ENCODE measurements at places on chromosomes 6 and 20.

- no peak for DNase-seq
Measured at GRCh38 chr6:8041913-8042583, 22.1 kb downstream of the BLOC1S5 start.

DNA sequence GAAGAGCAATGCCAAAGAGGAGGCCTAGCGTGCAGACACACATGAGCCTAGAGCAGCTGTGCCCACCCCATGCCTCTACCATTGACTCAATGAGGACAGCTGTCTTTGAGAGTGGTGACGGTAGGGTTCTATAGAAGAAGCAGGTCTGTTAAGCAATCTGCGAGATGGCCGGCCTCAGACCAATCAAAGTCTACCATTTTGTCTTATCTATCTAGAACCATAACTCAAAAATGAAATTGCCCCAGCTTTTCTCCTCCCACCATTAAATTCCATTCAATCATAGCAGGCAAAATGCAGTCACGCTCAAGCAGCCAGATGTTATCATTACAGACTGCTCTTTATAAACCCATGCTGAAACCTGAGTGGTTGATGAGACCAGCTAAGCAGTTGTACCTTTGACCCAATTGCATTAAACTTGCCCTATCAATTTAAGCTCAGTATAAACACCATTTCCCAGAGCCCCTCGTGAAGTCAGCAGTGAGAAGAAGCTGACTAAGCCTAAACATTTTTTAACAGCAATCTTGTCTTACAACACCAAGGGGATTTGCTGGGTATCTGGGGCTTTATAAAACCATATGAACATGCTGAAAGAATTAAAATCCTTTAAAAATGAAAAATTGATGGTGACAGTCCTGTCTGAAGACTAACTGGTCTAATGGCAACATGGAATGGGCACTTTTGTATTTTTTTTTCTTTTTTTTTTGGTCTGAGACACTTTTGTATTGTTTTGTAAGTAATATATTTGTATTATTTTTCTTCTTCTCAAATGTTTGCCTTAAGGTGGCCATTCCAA lies 57.5 kb downstream of the FOXC1 start:
- no peak for DNase-seq

- DNase-seq = no peak
Measured at GRCh38 chr20:43988867-43989266, 74.2 kb downstream of the TOX2 start.

- DNase-seq = no peak
Measured at GRCh38 chr6:155380666-155381332, 66.5 kb upstream of the TFB1M start.

DNA sequence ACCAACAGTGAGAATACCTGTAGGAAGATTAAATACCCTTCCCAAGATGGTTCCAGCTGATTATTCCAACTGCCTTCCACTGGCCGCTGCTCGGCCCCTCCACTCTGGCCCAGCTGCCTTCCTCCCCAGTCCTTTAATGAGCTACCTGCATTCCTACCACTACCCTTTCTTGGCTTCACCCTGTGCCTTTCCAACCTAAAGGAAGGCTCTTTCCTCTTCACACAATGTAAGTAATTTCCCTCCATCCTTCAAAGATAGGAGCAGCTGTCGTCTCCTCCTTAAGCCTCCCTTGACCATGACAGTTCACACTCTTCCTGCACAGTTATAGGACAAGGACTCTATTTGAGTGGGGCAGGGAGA lies 16.2 kb upstream of the SNX9 start:
- DNase-seq = no peak

DNA sequence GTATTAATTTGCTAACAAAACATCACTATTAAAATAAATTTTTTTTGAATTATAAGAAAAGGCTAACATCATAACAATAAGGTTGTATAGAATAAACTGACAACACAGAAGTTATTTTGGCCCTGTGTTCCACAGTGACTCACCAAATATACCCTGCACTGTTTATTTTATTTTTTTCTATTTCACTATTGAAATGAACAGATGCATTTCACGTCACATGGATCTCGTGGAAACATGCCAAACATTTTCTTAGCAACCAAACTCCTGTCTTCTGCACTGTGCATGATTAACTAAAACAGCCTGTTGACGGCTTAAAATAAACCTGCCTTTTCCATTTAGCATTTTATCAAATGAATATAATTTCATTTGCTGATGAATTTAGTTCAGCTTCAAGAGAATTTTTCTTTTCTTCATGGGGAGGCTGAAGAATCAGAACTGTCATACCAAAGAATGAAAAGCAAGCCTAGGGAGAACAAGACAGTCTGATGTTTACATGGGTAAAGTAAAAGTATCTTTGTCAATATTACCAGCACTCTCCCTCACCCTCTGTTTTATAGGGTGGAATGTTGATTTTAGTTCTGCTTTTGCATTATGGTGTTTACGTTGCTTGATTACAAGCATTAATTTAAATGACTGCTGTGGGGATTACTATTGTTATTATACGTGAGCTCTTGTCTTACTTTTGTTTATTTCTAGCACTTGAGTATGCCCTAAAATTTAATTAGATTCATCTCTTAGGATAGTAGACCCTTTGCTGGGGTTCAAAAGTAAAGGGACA lies 115.3 kb downstream of the LCA5 start:
- peak; percentile 94 for DNase-seq

DNA sequence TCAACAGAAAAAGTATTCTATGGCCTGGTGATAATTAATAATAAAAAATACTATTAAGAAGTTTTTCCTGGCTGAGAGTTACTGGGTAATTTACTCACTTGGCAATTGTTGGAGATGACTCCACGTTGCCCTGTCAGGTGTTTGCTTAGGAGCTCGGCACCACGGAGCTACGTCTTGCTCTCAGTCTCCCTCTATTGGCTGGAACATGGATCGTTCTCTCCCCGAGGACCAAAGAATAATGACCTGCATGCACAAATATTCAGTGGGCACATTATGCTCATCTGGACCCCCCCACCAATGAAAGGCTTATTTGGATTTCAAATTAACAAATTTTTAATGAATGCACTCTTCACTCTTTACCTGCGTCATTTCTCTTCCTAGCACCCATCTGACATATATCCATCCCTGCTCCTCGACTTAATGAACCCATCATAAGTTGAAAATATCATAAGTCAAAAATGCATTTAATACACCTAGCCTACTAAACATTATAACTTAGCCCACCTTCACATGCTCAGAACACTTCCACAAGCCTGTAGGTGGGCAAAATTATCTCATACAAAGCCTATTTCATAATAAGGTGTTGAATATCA lies 71.0 kb upstream of the CD83 start:
- DNase-seq = no peak

- DNase-seq = no peak
Measured at GRCh38 chr6:37048851-37049757, 43.6 kb downstream of the FGD2 start.

DNA sequence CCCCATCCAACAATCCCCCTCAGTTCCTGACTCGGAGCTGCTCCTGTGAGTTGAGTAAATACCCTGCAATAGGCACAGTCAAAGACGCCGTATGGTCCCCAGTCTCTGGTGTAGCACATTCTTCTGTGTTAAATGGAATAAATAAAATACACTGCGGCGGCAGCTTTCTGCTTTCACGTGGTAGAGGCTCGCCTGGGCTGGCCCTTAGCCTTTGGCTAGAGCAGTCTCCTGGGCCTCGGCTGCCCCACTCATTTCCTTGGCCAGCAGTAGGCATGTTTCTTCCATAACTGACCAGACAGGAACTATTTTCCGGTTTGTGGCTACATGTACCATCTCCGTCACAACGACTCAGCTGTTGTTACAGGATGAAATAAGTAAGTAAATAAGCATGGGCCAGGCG lies 20.7 kb downstream of the SERPINB6 start:
- no peak for DNase-seq

DNA sequence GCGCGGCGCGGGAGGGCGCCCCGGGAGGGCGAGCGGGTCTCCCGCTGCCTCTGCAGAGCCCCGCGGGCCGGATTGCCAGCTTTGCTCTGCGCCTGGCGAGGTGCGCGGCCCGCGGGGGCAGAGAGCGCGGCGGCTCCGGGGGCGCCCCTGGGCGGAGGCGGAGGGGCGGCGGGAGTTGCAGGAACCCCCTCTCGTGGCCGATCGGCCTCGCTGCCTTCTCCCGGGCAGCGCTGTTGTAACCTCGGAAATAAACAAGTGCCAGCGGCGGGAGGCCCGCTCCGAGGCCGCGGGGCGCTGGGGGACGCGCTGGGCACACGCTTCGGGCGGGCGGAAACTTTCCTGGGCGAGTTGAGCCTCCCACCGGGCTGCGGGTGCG lies 1.2 kb downstream of the CDH4 start:
- no peak for DNase-seq

GRCh38 chr6:128499079-128499731 lies 21.2 kb downstream of the PTPRK start:
- DNase-seq = no peak

DNA sequence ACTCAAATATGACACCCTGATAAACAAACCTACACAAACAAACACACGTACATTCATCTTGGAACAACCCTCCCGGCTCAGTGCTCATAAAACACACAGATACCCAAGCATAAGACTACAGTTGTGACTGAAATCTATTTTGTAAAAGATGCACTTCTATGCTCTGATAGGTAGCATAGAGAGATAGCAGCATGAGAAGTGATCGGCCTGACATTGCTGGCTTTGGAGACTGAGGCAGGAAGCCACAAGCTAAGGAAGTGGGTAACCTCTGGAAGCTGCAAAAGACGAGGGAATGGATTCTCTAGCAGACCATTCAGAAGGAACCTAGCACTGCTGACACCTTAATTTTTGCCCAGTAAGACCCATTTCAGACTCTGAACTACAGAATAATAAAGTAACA lies 1.6 kb upstream of the RNF39 start:
- no peak for DNase-seq

- no peak for DNase-seq
Measured at GRCh38 chr6:37915463-37915862, 95.9 kb downstream of the ZFAND3 start.

DNA sequence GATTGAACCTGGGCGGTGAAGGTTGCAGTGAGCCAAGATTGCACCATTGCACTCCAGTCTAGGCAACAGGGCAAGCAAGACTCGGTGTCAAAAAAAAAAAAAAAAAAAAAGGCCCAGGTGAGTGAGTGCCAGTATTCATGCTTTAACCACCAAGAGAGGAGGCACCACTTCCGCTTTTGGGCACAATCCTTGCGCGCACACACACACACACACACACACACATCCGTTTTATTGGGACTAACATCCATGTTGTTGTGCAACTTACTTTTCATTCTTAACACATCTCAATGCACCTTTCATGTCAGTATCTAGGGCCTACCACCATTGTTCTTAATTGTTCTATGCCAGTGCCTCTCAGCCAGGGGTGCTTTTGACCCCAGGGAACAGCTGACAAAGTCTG lies 263.0 kb downstream of the CDC5L start:
- no peak for DNase-seq

GRCh38 chr20:58751979-58752378 lies 59.4 kb downstream of the NPEPL1 start:
- no peak for DNase-seq

- DNase-seq = no peak
Measured at GRCh38 chr6:125808060-125808459, 17.3 kb downstream of the NCOA7 start.

DNA sequence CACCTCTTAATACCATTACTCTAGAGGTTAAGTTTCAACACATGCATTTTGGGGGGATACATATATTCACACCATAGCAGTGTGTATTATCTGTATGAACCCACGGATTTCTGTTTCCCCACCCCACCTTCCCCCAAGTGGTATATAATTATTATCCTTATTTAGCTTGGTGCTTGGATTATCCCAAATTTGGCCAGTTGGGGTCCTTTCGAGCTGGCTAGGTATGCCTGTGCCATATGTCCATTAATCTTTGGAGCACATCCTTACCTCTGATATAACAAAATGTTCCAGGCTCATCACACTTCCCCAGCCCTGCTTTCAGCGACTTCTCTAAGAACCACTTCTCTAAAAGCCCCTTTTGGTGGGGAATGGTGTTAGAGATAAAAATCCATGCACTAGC lies 118.7 kb upstream of the MLIP start:
- DNase-seq = no peak

GRCh38 chr20:39142407-39143096 lies 180.4 kb downstream of the DHX35 start:
- no peak for DNase-seq

DNA sequence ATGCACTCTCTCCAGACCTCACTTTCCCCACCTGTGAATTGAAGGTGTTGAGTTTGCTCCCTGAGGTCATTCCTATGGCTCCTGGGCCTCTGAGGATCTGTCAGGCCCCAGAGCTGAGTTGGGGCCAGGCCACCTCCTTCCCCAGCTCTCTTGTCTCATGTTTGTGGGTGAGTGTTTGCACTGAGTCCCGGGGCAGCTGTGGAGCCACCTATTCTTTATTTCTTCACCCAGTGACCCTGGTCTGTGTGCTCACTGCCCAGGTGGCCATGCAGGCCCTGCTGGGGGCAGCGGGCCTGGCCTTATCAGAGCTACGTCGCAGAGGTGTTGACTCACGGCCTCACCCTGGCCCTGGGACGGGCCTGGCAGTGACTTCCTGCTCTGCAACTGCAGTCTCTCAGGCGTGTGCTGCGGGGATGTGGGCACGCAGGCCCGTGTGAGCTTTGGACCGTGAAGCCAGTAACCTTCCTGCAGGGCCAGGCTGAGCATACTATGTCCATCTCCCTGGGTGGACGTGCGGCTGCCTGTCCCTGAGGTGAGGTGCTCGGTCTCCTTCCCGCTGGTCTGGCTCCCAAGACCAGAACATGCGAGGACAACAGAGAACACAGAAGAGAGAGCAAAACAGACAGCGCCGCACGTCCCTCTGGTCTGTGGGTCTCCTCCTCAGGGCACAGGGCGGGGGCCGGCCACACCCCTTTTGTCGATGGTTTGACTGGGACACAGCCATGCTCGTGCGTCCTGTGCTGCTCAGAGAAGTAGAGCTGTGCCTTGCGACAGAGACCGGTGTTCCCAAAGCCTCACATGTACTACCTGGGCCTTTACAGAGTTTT lies 12.1 kb downstream of the TMEM181 start:
- DNase-seq = no peak

- no peak for DNase-seq
Measured at GRCh38 chr6:128516514-128516898, 3.9 kb downstream of the PTPRK start.

GRCh38 chr20:63502671-63503172 lies 3.8 kb upstream of the EEF1A2 start:
- no peak for DNase-seq

DNA sequence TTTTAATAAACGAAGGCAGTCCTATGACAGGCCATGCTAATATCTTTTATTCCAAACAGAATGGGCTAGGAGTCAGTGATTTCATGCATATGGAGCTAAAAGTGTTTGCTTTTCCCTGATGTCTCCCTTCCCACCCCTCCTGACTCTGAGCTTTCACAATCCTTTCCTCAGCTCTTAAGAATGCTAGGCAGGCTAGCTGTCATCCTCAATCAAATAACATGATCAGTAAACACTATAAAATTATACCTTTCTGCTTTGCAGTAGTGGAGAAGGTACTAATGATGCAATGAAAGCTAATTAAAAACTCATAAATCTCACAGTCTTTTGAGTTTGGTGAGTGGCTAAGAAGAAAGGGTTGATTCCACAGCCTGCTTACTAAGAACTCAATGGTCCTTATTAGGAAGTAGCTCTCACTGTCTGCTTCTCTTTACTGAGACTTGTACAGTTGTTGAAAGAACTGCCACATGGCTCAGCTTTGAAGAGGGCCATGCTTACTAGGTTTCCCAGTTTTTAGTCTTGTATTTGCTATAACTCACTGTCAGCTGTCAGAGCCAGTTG lies 250.9 kb upstream of the JAG1 start:
- no peak for DNase-seq

GRCh38 chr6:48048451-48049146 lies 62.4 kb downstream of the PTCHD4 start:
- DNase-seq = no peak

- no peak for DNase-seq
Measured at GRCh38 chr20:46371656-46372055, 34.8 kb downstream of the ELMO2 start.
